Liver (tissue), 10 donors: ENCODE measurements at places on chromosomes 2 and 18.
A peak's percentile ranks its signal among the peaks of the same experiment; 100 is the strongest.

GRCh38 chr18:35376393-35376741 is 770 bp downstream of the ZNF396 start:
- DNase-seq = peak; percentile 37

DNA sequence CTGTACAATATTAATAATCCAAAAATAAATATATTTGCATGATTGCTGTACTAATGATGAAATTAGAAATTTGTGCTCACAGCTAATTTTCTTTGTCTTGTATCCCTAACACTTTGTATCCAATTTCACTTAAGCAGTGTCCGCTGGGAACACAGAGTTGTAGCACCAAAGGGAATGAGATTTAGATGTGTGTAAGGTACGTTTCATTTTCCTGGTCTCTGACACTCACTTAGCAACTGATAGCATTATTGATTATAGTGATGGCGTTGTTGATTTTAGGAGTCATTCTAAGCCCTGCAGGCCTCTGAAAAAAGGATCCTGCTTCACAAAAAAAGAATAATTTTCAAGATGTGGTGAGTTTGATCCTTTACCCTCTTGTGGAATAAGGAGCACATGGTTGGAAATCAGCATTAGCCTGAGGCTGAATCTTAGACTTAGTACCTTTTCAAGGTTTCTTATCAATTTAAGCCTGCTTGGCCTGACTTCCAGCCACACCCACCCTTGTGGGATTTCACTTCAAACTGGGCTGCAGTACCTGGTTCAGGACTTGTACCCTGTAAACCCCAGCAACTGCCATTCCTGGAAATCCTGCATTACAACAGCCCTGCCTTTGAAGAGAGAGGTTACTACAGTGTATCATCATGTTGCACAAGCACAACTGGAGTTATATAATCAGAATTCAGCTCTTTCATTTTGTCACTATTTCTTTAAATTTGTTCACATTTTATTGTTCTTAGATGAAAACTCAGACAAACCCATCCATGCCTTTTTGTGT is 116.2 kb downstream of the RND3 start:
- no peak for DNase-seq

- no peak for DNase-seq
Observed at GRCh38 chr2:54595999-54596902, 127.2 kb upstream of the EML6 start.

DNA sequence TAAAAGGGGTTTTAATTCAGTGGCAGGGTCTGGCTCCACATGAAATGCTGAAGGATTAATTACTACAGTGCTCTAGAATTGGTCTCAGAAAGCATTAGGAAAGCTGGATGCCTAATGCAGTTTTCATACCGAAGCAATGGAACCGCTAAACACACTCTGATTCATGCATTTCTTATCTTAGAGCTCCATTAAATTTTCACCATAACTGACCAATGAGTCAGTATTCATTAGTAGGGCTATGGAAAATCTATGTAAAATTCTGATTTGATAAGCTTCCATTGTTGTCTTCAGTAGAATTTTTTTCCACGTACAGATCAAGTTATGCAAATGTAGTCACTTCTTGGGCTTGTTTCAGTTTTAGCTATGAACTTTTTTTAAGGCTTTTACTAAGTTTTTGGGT is 359.9 kb downstream of the ARHGAP15 start:
- no peak for DNase-seq
